ENCODE measurements at places on chromosomes 13 and 19.

DNA sequence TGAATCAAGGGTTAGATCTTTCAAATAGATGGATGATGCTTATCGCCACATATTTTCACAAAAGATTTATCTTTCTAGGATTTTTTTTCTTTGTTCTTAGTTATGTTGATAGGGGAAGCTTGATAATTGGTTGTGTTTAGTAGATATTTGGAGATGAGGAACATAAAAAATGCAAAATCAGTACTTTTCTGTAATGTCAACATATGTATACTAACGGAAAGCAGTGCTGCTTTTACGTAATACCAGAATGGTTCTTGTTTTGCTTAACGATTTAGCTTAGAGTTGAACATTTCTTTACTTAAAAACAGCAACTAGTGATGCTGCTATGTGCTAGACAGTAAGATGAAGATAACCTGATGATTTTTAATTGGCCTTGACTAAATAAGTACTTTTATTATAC is 3.0 kb downstream of the ZMYM2 start:
- DNase-seq = no peak

DNA sequence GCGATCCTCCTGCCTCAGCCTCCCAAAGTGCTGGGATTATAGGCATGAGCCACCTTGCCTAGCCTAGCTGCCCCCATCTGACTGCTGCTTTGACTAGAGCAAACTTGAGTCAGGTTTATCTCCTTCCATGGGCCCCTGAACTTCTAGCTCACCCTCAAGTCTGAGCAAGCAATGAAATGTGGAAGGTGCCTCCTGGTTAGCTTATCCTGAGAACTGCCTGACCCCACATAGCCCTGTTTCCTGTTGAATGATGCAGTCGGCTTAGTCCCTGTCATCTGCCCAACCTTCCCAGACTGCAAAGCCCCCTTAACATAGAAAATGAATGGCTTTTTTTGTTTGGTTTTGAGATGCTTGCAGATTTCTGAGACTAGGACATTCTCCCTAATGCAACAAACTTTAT is 8.9 kb upstream of the TMEM160 start:
- DNase-seq = no peak

GRCh38 chr13:103762523-103762922 is 696.3 kb upstream of the SLC10A2 start:
- no peak for DNase-seq

- DNase-seq = no peak
These were observed 683.8 kb upstream of the ATXN8OS start for GRCh38 chr13:69423844-69424243.

- no peak for DNase-seq
These were observed 32.5 kb downstream of the ZC3H4 start for GRCh38 chr19:47081095-47081494.

GRCh38 chr19:17086120-17086519 is 10.5 kb downstream of the MYO9B start:
- no peak for DNase-seq

Measured in neuronal stem cell (in vitro differentiated cells).